ENCODE measurements at places on chromosomes 2 and 18.
A peak's percentile ranks its signal among the peaks of the same experiment; 100 is the strongest.

DNA sequence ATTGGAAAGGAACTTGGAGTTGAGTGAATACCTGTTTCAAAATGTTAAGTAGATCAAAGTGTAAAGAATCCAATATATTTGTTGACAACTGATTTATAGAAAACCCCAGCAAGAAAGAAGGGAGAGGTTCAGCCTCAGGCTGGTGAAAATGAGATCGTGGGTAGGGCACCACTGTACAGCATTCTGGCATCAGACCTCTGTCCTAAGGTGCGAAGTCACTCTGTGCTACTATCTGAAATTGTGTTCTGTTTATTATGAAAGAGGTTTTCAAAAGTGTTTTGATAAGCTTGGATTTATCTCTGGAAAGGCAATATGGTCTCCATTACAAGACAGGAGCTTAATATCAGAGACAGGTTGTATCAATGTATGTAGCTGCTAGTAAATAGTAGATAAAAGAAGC, 80.5 kb upstream of the MAP4K3 start:
- DNase-seq = no peak

GRCh38 chr18:79368681-79369080, 27.0 kb upstream of the NFATC1 start:
- no peak for DNase-seq

GRCh38 chr2:180607514-180608049, 372.8 kb upstream of the UBE2E3 start:
- DNase-seq = no peak

- DNase-seq = no peak
Observed at GRCh38 chr2:152961351-152961750, 242.9 kb downstream of the ARL6IP6 start.

DNA sequence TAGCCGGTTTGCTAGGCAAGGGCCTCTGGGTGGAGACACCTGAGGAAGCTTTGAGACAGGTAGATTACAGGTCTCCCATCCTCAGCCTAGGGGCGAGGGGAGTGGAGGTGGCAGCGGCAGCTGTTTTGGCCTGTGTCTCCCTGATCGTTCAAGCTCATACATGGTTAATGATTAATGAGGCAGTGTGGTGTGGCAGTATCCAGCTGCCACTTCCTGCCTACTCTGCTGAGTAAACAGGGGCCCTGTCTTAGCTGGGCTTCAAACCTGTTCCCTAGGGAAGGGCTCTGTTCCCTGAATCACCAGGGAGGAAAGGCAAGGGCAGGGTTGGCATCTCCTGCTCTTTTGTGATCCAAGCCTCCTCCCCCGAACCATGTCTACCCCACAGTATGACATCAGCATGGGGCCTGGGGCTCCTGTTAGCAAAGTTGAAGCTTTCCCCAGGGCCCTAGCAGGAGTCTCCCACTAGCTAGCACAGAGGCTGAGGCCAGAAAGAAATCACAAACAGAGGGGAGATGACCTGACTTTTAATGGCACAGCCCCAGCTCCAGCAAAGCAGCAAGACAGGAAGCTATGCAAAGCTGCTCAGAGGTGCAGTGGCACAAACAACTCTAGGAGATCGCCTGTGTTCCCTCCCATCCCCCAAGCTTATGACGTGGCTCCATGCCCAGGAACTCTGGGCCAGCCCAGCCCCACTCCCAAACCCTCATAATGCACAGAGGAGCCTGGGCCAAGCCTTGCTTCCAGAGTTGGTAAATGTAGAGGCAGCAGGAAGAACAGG, 3.7 kb upstream of the TUBA4B start:
- peak; percentile 96 for DNase-seq

DNA sequence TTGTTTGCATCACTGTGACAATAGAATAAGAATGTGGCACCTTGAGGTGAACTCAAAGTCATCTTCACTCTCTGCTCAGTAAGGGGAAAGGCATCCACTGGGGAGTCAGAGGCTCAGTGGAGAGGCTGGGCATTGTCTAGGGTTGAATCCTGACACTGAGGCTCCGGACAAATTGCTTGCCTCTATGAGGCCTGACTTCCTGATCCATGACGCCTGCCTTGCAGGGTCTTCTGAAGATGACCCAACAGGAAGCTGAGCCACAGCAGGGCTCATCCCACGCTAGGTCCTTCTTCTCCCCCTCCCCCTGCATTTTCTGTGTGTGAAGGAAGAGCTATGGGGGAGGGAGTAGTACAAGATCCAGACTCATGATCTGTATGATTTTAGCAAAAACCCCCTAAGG, 265.1 kb downstream of the SH3BP4 start:
- no peak for DNase-seq

GRCh38 chr2:39718483-39718882, 52.8 kb downstream of the TMEM178A start:
- DNase-seq = no peak

DNA sequence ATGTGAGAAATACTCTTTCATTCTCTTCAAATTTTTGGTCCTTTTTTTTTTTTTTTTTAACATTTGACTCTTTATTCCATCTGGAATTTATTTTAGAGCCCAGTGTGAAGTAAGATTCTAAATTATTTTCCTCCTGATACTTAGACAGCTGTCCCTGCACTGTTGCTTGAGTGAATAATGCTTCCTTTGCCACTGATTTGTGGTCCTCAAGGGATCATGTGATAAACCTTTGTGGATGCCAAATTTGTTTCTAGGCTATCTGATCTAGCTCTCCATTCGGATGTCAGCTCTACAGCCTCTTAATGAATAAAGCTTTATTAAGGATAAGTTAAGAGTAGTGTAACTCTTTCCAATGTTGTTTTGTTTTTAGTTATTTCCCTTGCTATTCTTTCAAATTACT, 142.3 kb downstream of the SMAD7 start:
- DNase-seq = no peak

- no peak for DNase-seq
Observed at GRCh38 chr2:136750065-136750464, 15.3 kb upstream of the THSD7B start.

GRCh38 chr2:236693531-236693930, 123.9 kb downstream of the ACKR3 start:
- no peak for DNase-seq

DNA sequence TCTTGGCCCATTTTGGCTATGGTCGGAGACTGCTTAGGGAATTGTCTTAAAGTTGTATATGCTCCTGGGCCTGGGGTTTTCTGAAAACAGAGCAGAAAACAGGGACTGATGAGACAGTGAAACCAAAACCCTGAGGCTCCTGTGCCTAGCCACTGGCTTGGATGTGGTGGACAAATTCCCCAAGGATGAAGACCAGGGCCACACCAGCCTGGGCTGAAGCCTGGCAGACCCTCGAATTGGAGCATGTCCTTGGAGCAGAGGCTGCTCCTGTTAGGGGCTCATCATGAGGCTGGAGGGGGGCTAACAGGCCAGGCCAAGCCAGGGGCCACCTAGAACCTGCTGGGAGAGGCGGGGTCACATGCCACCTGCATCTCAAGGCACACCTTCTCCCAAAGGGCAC, 68.1 kb downstream of the STPG4 start:
- DNase-seq = no peak

DNA sequence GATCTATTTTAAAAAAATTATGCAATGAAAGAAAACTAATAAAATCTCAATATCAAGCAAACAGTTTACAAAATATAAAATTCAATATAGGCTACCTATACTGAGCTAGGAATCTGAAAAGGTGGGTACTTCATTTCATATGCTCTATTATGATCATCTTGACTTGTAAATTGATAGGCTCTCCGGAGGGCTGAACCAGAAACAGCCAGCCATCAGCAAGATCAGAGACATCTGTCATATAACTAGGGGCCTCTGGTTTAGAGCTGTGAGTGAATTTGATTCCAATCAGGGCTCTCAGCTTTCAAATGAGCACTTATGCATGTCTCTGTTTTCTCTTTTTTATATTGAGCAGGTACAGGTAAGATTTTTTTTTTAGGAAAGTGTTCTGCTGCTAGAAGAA, 114.2 kb downstream of the SPHKAP start:
- no peak for DNase-seq

DNA sequence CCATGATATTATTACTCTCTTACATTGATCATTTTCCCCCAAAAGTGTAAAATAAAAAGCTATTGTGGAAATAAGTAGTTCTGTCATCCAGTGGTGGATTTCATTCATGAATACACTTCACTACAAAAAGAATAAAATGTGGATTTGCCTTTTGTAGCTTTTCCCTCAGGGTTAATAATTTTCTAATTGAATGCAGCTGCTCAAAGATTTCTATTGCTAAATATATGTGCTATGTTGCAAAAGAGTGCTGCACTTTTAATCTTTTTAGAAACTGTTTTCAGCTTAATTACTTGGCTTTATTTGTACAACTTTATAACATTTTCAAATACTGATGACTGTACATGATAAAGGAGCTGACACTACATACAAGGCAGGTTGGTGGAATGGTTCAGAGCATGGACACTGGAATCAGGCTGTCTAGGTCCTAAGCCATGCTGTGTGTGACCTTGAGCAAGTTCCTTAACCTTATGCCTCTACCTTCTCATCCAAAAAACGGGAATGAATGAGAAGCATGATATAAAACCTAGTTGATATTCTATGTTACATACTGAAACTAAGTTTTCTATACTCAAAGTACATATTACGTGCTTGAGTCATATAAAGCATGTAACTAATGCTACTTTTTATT, 128.8 kb downstream of the THSD7B start:
- no peak for DNase-seq

DNA sequence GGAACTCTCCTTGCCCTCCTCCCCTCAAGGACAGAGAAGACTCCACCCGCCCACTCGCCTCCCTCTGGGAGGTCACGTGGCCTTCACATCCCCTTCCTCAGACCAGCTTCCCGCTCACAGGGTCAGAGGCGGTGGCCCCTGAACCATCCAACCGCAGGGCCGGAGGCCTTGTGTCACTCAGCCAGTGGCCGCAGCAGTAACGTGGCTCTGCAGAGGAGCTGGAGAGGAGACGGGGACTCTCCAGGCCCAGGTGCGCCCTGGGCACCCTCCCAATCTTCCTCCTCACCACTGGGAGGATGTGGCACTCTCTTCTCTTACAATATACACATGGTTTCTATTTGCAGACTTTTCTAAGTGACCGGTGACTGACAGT, 161.7 kb downstream of the TWIST2 start:
- DNase-seq = no peak

DNA sequence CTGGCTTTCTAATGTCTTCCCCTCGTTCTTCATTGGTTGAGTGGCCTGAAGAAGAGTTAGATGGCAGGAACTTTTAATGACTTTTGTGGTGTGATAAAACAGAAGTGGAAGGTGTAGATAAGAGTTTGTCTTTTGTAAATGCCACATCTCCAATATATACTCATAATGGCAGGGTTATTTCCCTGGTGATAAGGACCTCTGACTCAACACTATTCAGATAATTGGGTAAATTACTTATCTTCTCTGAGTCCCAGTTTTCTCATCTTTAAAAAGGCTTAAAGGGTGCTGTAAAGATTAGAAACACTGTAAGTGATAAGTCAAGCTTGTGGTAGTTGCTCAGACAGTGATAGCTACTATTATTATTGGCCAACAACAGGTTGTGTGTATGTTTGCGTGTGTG, 9.5 kb downstream of the KLHL14 start:
- DNase-seq = no peak

DNA sequence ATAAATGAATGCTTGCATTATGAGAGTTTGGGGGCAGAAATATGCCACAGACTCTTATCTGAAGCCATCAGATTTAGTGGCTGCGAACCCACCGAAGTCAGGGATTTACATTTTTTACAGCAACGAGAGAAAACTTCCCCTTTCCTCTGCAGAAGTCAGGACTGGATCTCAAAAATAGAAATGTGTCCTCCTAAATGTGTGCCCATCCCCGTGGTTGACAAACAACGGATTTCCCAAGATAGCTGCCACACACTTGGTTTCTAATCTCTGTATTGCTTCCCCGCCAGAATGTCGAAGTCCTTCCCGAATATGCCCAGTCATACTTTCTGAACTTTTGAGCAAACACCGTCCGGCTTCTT, 879 bp upstream of the ADAM23 start:
- no peak for DNase-seq

- DNase-seq = peak; percentile 77
Observed at GRCh38 chr2:8685697-8686358, 4.0 kb downstream of the ID2 start.

DNA sequence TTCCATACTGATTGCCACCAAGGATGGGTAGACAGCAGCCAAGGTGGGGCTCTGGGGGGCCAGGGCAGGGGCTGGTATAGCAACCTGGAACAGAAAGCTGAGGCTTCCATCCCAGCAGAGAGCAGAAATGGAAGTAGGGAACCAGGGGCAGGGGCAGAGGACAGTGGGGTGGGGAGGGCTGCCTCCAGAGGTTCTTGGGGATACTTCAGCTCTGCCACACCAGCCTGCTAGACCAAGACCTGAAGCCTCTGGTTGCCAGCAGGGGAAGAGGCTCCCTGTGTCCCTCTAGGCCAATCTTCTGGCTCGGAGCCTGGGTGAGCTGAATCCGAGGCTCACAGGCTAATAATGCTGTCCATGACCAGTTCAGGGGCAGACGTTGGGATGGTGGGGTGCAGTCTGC, 329.0 kb downstream of the DYSF start:
- DNase-seq = no peak

- DNase-seq = no peak
Observed at GRCh38 chr2:130825231-130825965, 11.3 kb upstream of the ARHGEF4 start.

GRCh38 chr2:3114406-3115185, 263.0 kb downstream of the EIPR1 start:
- DNase-seq = no peak

DNA sequence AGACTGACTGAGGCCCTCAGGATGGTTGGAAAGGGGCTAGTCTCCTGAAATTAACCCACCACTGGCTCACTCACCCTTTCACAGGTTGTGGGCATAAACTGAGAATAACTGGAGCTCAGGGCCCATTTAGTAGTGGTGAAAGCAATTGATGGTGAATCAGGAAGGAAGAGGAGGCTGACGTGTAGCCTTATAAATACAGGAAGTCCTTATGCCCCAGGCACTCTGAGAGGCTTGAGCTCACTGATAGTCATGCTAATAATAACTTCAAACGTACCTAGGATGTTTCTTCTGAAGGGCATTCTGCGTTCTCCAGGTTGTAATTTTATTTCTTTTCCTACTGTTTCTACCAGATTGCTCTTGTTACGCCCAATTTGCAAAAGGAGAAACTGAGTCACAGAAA, 328.4 kb downstream of the CLIP4 start:
- no peak for DNase-seq
